NCI-H510A treated with DMSO at 0.1 percent for 48 hours (cell line): ENCODE measurements at places on chromosomes 5 and 9.
A peak's percentile ranks its signal among the peaks of the same experiment; 100 is the strongest.

GRCh38 chr5:137156180-137156579, 342.9 kb downstream of the SPOCK1 start:
- no peak for DNase-seq

DNA sequence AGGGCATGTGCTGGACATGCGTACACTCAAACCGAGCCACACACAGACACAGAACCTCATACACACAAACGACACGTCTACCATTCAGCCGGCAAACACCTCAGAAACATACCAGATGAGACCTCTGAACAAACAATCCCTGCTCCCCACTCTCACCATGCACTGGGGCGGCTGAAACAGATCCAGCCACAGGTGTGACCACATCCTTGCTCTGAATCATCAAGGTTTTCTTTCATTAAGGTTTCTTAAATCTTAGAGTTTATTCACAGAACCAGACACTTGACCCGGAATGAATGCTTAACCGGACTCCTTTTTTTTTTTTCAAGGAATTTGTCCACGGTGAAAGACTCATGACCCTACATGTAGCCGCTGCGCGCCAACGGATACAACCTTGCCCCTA, 26.2 kb downstream of the TERT start:
- no peak for DNase-seq

- DNase-seq = no peak
These were observed 110.2 kb downstream of the NSG2 start for GRCh38 chr5:174155706-174156105.

- no peak for DNase-seq
These were observed 45.1 kb downstream of the SH3GL2 start for GRCh38 chr9:17623965-17624364.

DNA sequence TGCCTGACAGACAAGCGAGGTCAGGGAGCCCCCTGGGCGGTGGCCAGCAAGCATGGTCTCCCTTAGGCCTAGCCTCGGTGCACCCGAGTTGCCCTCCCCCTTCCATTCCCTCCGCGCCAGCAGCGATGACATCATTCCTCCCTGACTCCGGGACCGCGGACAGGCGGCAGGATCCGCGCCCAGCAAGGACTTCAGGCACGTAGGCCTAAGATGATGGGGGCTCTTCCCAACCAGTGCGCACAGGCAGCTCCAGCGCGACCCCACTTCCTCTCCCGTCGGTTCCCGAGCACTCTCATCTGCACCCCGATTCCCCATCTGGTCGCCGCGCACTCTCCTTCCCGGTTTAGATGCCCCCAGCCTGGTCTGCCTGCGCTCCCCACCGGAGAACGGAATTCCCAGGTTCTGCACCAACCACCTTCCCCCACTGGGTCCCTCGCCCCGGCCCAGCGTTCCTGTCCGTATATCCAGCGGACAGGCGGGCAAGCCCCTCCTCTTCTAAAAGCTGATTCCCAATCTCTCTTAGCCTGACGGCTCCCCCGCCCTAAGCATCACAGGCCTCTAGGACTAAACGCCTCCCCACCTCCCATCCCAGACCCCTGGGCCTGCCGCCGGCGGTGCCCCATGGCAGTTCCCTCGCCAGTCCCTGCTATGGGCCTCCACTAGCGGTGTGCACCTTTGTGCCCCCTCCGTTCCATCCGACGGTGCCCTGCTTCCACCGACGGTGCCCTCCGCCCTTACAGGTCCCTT, 931 bp downstream of the FAM219A start:
- peak; percentile 6 for DNase-seq

DNA sequence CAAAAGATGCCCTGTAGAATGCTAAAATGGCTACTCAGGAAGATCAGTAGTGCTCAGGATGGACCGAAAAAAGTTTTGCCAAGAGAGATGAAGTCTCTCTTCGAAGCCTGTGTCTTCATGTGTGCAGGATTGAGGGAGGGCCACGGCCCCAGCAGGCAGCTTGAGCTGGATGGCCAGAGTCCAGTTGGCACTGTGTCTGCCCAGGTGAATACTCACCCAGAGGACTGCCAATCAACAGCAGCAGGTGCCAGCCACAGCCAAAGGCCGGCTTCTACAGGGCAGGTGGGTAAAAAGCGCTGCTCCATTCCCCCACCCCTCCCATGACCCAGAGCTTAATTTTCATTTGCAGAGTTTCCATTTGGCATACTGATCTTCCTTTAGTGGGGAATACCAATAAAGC, 287.9 kb upstream of the ZNF608 start:
- DNase-seq = no peak

DNA sequence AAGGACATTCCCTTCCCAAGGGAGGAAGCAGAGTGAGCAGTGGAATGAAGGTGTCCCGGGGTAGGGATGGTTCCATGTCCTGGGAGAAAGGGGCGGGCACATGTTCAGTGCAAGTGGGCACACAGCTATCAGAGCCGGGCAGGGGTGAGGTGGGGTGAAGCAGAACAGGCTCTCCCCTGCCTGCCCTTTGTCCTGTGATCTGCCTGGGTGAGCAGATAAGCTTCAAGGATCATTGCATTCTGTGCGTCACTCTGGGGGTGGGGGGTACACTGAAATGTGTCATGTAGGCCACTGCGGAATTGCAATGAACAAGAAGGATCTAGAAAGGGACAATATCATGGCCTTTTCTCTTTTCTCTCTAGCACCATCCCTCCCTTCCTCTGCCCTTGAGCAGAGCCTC, 61.7 kb upstream of the SHB start:
- no peak for DNase-seq

DNA sequence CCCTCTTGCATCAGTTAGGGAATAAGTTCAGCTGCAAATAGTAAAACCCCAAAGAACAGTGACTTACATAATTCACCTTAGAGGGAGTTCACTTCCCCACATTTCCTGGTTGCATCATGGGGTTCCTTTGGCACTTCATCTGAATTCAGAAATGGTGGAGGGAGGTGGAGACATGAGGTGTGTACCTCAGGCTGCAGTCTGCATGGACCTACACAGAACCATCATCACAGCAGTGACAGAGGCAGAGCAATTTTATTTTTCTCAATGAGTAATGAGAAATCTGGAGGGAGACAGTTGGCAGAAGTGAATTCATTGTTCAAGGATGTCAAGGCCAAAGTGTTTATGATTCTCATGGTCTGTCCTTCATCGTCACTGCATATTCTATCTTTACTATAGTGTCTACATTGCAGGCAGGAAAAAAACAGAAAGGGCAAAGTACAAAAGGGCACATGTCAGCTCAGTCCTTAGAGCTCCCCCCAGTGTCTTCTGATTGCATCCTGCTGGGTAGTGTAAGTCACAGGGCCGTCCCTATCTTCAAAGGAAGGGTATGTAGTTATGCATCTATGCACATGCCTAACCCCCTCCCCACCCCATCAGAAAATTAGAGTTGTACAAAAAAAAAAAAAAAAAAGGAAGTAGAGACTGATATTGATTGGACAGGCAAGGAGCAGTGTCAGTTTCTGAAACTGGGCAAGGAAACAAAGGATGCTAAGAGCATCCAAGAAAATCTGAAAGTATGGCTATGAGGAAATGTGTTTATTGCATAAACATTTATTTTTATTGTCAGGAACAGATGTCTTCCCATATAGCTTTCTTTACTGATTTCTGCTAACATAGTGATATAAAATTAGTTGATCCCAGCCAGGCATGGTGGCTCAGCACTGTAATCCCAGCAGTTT, 132.7 kb upstream of the APC start:
- no peak for DNase-seq

DNA sequence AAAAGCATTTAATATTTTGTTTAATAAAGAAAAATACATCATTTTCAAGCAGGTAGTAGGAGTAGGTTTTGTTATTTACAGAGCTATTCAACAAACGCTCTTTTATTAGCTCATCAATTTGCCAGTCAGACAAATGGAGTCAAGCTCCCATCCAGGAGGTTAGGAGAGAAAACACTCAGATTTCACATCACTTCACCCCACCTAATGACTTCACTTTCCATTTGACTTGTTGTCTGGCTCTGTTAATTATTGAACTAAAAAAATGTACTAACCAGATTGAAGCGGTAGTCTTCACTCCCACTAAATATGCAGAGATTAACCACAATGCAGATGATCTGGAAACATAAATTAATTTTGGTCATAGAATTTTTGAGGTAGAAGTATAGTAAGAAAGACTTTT, 193.6 kb upstream of the VCAN start:
- DNase-seq = no peak

GRCh38 chr5:133361922-133362321, 250.4 kb downstream of the FSTL4 start:
- DNase-seq = no peak

- DNase-seq = peak; percentile 49
These were observed 9.5 kb upstream of the NFIL3 start for GRCh38 chr9:91433180-91433579.

- no peak for DNase-seq
These were observed 507.3 kb upstream of the TNC start for GRCh38 chr9:115625251-115625650.

DNA sequence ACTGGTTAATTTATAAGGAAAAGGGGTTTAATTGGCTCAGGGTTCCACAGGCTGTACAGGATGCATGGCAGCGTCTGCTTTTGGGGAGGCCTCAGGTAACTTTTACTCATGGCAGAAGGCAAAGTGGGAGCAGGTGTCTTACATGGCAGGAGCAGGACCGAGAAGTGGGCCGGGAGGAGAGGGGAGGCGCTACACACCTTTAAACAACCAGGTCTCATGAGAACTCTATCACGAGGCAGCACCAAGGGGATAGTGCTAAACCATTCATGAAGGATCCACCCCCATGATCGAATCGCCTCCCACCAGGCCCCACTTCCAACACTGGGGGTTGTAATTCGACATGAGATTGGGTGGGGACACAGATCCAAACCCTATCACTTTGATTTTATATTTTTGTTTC, 21.7 kb downstream of the TMEM171 start:
- DNase-seq = no peak

DNA sequence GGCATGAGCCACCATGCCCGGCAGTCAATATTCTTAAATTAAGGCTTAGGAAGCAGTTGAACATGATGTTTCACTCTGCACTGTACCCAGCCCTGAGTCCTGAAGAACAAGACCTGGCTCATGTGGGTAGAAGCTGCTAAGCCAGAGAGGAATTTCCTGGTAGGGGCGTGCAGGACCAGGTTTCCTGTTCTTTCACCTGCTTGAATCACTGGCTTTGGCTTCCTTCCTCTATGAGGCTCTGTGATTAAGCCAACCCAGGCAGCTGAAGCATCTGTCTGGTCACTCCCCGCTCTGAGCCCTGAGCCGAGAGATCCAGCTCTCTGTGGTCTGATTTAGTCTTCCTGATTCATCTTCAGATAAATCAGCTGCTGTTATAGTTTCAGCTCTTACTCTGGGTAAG, 29.1 kb downstream of the CFAP77 start:
- DNase-seq = no peak

- DNase-seq = no peak
These were observed 21.0 kb downstream of the RMI1 start for GRCh38 chr9:84001621-84002020.

DNA sequence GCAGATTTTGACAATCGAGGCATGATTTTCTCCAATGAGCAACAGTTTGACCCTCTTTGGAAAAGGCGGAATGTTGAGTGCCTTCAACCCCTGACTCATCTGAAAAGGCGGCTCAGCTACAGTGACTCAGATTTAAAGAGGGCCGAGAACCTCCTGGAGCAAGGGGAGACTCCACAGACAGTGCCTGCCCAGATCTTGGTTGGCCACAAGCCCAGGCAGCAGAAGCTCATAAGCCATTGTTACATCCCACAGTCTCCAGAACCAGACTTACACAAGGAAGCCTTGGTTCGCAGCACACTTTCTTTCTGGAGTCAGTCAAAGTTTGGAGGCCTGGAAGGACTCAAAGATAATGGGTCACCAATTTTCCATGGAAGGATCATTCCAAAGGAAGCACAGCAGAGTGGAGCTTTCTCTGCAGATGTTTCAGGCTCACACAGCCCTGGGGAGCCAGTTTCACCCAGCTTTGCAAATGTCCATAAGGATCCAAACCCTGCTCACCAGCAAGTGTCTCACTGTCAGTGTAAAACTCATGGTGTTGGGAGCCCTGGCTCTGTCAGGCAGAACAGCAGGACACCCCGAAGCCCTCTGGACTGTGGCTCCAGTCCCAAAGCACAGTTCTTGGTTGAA, 13.6 kb downstream of the PTPDC1 start:
- DNase-seq = no peak

DNA sequence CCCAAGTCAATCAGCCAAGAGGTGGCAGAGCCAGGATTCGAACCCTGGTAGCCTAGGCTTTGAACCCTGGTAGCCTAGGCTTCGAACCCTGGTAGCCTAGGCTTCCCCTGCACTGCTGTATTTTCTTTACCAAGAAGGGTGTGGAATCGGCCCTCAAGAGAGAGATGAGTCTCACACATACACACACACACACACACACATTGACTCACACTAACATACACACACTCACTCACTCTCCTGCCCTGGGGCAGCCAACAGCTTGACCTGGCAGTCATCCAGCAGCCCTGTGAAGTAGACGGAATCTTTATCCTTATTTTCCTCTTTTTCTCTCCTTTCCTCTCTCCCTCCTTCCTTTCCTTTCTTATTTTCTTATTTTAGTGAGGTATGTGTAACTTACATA, 55.4 kb upstream of the RPL26L1 start:
- no peak for DNase-seq

DNA sequence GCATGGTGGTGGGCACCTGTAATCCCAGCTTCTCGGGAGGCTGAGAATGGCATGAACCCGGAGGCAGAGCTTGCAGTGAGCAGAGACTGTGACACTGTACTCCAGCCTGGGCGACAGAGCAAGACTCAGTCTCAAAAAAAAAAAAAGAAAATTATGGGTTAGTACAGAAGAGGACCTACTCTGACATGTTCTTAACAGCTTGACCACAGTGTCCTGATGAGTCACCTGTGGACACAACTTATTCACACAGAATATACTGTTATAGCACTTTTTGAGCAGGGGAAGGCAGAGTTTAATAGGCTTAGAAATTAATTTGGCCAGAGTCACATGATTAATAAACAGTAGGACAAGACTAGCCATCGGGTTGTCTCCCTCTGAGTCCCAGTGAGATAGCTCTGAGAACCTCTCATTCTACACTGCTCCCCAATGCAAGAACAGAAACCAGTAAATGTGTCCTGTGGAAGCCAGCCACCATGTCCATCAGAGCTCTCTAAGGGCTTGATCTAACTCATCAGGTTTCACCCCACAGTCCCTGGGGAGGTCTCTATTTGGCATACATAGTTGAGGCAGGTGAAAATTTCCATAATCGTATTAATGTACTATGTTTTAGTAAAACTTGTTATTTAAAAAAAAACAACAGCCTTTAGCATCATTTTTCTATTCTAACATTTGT, 1077.9 kb upstream of the C9orf72 start:
- DNase-seq = no peak

GRCh38 chr9:133004091-133004998, 25.9 kb downstream of the GFI1B start:
- no peak for DNase-seq
